GM12891 (cell line): ENCODE measurements at places on chromosomes 3 and 15.

- DNase-seq = no peak
These were observed 144.8 kb downstream of the SMAD6 start for GRCh38 chr15:66846811-66847210.

DNA sequence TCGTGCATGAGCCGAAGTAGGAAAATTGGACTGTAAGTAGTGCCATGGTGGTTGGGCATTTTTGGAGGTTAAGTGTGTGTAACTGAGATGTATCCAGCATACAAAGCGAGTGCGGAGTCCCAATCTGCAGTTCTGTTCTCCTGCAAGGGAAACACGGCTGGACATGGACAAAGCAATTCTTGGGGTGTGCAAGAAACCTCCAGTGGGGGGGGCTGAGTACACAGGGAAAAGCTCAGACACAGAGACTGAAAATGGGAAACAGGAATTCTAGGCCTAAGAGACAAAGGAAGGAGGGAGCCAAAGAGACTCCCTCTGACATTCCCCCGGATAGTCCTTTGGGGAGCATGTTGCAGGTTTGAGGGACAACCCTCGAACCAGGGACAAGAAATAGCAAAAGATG lies 83.2 kb upstream of the PLSCR4 start:
- DNase-seq = no peak

DNA sequence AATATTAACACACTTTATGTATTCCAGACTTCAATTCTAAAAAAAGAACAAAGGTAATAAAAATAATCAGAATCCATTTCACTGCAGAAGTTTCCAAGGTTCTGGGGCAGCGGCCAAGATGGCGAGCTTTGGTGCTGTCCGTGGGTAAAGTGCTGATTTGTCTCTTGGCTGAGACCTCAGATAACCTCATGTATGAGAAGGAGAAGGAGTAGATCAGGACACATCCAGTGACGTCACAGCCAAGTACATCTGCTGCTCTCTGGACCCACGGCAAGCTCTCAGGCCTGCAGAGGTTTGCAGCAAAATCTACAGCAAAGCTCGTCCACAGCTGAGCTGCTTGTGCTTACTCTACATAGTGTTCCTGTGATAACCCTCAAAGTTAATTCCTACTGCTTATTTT lies 165.7 kb downstream of the MAGI1 start:
- no peak for DNase-seq

- no peak for DNase-seq
These were observed 160.4 kb upstream of the KCNH8 start for GRCh38 chr3:18987862-18988447.

- no peak for DNase-seq
These were observed 68.1 kb upstream of the DLG1 start for GRCh38 chr3:197366301-197367044.

DNA sequence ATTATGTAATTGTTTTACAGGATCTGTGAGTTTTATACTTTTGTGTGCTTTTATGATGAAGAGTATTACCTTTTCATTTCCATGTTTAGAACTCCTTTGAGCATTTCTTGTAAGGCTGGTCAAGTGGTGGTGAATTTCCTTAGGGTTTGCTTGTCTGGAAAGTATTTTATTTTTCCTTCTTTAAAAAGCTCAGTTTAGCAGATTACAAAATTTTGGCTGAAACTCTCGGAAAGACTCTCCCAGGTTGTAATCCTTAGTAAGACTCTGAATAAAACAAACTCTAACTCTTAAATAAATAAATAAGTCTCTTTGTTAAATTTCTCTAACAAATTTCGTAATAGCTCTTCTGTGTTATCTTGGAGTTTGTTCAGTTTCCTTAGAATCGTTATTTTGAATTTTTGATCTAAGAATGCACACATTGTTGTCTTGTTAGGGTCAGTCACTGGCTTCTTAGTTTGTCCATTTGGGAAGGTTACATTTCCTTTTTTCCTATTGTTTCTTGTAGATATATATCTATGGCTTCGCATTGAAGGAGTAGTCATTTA lies 14.7 kb upstream of the ACOX2 start:
- DNase-seq = no peak

DNA sequence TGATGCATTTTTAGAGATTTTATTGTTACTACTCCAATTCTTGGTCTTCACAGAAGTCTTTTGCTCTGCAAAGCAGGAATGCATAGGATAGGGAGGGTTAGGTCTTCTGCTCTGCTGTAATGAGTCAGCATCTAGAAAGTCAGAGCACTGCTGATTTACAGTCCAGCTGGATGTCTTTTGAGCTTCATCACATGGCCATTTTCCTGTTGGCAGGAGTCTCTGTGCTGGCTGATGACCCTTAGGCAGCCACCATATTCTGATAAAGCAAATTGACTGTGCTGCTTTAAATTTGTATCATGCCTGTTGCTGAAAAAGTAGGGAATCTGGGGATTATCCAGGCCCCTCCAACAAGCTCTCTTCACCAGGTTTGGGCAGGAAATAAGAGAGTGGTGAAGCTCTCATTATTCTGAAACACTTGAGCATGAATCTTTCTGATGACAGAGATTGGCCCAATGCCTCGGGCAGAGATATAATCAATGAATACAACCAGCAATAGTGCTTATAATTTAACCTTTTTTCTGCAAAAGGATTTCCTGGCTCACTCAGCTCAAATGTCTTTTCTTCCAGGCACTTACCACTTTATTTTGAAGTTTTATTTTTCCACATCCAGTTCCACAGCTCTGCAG lies 9.7 kb upstream of the CRBN start:
- DNase-seq = no peak

DNA sequence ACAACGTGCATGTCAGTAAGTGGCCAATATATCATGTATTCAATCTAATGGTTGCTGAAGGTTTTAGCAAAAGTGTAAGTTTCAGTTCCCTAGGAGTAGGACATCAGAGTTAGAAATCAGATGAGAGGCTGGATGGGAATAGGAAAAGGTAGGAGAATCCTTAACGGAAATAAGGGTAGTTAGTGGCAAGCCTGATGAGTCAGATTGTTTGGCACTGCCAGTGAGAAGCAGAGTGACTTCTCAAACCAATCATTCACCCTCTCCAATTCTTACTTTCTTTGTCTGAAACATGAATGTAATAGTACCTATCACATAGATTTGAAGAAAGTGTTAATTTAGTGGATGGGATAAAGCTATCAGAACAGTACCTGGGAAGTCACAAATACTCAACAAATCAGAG lies 894.0 kb downstream of the NTRK3 start:
- DNase-seq = no peak

- DNase-seq = no peak
These were observed 740.1 kb upstream of the GRM7 start for GRCh38 chr3:6120786-6121185.

DNA sequence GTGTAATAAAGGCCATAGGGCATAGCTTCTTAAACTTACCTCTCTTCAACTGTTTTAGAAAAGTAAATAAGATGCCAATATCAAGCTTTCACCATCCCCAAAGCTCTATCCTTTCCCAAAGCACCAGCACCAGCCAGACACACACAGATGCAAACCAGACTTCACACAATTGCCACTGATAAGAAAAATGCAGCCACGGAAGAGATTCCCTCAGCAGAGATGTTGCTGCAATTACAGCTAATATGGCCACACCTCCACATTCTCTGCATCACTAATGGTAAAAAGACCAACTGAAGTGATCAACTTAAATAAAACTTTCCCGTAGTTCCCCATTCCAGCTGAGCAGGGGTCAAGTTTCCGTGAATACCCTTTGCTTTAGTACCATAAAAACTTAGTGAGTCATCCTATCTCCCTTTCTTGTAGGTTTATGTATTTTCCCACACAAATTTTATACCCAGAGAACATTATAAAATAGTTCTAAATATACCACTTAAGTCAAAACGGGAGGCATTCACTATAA lies 64.4 kb downstream of the SLC9A9 start:
- no peak for DNase-seq

- DNase-seq = no peak
These were observed 296.1 kb downstream of the LSAMP start for GRCh38 chr3:116148881-116149851.

DNA sequence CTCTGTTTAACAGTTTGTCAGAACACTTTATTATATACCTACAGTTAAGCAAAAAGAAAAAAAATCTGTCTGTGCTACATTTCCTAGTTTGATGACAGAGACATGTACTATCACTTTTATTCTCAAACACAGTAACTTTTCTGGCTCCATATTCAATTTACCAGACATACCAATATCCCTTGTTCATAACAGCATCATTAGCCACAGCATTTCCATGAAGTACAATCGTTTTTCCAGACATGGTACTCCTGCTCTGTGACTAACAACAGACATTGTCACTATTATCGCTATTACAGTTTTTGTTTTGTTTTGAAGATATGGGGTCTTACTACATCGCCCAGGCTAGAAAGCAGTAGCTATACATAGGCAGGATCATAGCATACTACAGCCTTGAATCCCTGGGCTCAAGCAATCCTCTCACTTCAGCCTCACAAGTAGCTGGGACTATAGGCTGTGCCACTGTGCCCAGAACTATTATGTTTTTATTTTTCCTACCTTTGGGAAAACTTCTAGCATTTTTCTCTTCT lies 14.5 kb downstream of the TFDP2 start:
- no peak for DNase-seq

GRCh38 chr15:26807517-26808427 lies 34.9 kb upstream of the GABRB3 start:
- no peak for DNase-seq

GRCh38 chr15:65612949-65613744 lies 2.2 kb upstream of the INTS14 start:
- DNase-seq = no peak

GRCh38 chr3:132079147-132079546 lies 44.3 kb upstream of the CPNE4 start:
- DNase-seq = no peak

DNA sequence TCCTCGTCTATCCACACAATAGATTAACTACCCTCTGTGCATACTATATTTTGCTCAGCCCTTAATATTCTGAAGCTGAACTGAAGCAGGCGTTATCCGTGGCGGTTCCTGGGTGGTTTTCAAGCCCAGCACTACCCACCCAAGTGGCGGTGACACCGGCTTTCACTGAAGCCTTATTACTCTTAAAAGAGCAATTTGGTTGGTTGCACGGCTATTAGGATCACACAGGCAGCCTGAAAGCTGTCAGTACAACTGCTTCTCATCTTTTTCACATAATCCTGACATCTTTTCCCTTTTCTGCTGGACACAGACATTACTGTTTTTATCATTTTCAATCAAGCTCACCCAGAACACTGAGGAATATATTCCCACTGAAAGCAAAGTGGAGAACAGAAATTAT lies 525.3 kb upstream of the ZNF717 start:
- DNase-seq = no peak

DNA sequence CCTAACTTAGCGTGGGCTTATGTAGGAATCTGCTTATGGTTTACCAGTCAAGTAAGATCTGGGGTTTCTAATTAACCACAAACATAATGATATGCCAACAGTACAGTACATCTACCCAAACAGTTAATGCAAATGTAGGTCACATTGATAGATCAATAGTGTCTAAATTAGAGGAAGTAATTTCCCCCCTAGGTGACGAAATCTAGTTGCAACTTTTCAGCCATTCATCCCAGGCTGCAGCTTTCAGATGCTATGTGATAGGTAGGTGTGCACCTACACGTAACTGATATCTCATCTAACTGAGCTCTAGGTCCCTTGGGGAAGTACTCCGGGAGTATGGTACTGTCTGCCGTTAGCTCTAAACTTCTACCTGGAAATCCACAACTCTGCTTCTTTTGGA lies 57.2 kb downstream of the CRTC3 start:
- no peak for DNase-seq

DNA sequence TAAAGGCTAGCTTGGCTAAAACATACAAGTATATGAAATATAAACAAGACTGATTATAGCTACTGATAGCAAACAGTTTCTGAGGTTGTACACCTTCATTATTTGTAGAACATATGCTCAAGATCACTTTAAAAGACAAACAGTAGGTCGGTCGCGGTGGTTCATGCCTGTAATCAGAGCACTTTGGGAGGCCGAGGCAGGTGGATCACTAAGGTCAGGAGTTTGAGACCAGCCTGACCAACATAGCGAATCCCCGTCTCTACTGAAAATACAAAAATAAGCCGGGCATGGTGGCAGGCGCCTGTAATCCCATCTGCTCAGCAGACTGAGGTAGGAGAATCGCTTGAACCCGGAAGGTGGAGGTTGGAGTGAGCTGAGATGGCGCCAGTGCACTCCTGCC lies 80.3 kb downstream of the SMARCC1 start:
- no peak for DNase-seq

DNA sequence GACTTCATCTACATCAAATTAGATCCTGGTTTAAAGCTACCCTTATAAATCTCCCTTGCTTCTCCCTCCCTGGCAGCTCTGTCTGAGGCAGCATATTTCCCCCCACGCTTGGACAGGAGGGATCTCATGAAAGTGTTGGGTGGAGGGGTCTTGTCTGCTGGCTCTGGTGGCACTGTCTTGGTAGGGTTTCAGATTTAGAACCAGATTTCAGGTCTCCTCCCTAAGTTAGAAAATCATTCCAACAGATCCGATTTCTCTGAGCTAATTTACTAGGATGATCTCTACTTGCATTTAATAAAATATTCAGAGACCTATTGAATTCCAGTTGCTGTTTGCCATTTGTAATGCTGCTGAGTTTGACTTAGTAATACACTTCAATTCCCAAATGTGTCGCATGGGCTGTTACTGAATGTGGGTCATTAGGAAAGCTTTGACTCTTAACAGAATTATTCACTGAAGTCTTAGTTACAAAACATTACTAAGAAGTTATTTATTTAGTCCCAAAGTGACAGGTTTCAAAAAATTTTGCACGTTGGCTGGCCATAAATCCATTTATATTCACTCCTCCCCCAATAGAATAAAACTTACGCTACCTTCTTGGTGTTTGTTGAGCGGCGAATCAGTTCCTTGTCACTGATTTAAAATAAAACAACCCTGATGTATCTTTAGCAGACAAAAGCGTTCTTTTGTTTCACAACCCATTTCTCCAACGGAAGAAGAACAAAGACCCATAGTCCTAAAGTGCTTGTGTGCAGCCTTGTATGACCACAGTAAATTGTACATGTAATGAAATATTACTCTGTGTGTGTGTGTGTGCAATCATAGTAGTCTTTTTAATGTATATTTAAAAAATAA lies 84.5 kb downstream of the TRAK1 start:
- DNase-seq = no peak

GRCh38 chr3:72413228-72413627 lies 435.0 kb downstream of the SHQ1 start:
- no peak for DNase-seq

DNA sequence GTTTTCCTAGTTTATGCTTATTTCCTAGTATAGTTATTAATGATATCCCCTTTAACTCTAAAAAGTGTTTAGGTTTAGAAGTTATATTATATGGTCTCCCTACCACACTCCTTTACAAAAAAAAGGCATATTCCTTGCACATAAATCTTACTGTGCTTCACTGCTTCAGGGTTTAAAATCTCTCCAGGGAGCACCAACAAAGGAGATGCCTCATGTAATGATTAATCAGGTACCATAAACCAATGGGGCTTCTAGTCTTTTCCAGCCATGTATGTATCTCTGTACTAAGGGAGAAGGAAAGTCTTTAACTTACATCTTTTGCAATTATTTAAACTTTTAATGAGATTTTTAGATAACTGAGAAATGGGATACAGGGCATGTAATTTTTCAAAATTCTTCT lies 91.5 kb upstream of the RBMS3 start:
- no peak for DNase-seq
